ENCODE measurements at places on chromosomes 5 and 9. TPM values are rescaled to one million over a fixed set of nuclear protein-coding genes. Genes with fewer than 3 reads are reported as not detected.

Gene TLE4
- 14.1 TPM for total RNA-seq

Gene TXNDC8
- total RNA-seq, result not detected

Gene CAVIN4
- total RNA-seq, result 0.24 TPM

Gene CTXN3
- not detected for total RNA-seq

Gene OTULIN
- 50.1 TPM for total RNA-seq

Gene ZBTB34
- total RNA-seq, result 4.9 TPM

Measured in activated T-cell treated with anti-CD3 and anti-CD28 coated beads, Interleukin-2, amount 50 U/mL, for 4 hours (primary cell).